ENCODE measurements at places on chromosomes 2 and 18.

DNA sequence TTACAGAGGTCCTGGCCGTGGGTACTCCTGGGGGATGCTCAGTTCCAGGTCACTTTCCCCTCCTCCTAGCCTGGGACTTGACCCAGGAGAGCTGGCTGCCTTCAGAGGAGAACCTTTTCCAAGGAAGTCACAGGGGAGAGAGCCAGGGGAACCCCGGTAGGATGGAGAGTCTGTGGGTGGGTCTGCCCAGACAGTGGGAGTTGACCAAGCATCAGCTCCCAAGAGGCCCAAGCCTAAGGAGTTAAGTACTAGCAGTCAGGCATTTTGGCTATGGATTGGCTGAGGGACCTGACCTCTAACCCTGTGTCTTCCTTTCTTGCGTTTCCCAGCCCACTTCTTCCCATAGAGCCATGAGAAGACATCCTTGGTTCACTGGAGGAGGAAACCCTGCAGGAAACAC, 48.8 kb upstream of the PLB1 start:
- DNase-seq = no peak

GRCh38 chr2:118738524-118739308, 108.7 kb downstream of the EN1 start:
- DNase-seq = no peak

- no peak for DNase-seq
These were observed 32.6 kb upstream of the GPR39 start for GRCh38 chr2:132383956-132384355.

DNA sequence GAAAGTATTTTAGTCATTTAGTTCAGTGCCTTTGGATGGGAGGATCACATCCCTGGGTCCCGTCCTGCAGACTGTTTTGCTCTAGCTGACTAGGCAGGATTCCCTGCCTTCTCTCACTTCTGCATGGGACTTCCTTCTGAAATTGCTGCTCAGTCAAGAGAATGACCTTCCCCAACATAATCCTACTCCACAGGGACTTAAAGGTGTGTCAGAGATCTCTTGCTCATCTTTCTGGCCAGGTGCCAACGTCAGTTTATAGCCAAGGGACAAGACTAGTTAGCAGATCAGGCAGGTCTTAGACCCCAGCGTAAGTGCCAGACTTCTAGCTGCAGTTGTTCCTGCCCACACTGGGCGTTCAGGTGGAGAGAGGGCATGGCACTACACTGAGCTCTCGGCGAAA, 9.5 kb upstream of the IL1B start:
- no peak for DNase-seq

- no peak for DNase-seq
These were observed 82.4 kb downstream of the TTC32 start for GRCh38 chr2:19819097-19820065.

DNA sequence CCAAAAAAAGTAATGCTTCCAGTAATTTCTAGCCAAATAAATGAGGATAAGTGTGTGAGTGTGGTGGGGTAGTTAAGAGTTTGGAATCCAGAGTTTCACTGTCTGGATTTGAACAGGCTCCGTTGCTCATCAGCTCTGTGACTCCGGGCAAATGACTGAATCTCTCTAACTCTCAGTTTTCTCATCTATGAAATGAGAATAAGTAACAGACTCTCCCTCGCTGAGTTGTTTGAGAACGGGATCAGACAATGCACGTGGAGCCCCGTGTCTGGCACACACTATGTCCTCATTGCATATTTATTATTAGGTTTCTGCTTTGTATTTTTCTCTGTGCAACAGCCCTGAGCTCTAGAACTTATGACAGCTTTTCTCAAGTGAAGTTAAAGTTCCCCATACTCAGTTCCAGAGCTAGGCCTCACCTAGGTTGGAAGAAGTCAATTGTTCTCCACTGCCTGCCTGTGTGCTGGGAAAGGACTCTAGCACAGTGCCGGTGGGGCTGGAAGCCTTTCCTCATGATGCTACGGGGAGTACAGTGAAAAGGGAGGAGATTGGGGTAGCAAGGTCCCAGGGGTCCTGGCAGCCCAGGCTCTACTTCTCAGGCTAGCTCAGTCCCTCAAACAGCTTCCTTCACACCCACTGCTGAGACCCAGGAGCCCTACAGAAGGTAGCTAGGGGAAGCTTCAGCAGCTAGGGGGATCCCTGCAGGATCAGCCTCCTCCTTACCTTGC, 1.7 kb upstream of the ICOS start:
- DNase-seq = no peak

DNA sequence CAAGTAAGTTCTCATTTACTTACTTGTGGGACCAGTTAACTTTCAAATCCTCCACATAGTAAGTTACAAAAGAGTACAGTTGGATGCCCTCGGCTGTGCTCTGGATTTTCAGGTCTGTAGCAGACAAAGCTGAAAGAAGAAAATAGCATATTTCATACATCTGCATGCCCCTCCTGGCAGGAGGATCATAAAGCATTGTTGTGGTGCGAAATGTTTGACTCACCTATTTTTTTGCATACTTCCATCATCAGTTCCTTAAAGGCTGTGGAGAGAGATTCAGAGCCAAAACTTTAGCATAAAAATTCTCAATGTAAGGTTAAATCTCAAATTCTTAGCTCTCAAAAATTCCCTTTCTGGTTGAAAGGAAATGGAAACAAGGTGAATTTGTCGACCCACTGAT, 70.8 kb upstream of the LPIN2 start:
- no peak for DNase-seq

DNA sequence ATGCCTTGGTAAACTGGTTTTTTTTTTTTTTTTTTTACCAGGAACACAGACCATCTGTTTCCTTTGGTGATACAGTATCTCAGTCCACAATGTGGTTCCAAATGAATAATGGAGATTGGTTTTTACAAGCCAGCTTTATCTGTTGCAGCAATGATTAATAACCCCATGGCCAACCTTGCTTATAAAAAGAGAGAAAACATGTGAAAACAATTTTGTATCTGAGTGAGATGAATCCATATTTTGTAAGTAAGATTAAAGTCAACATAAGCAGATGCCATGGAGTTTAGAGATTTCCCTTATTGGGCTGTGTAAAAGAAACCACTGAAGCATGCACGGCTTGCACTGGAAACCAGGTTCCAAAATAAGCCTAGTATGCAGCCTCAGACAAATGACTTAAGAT, 108.6 kb upstream of the CNTNAP5 start:
- no peak for DNase-seq

DNA sequence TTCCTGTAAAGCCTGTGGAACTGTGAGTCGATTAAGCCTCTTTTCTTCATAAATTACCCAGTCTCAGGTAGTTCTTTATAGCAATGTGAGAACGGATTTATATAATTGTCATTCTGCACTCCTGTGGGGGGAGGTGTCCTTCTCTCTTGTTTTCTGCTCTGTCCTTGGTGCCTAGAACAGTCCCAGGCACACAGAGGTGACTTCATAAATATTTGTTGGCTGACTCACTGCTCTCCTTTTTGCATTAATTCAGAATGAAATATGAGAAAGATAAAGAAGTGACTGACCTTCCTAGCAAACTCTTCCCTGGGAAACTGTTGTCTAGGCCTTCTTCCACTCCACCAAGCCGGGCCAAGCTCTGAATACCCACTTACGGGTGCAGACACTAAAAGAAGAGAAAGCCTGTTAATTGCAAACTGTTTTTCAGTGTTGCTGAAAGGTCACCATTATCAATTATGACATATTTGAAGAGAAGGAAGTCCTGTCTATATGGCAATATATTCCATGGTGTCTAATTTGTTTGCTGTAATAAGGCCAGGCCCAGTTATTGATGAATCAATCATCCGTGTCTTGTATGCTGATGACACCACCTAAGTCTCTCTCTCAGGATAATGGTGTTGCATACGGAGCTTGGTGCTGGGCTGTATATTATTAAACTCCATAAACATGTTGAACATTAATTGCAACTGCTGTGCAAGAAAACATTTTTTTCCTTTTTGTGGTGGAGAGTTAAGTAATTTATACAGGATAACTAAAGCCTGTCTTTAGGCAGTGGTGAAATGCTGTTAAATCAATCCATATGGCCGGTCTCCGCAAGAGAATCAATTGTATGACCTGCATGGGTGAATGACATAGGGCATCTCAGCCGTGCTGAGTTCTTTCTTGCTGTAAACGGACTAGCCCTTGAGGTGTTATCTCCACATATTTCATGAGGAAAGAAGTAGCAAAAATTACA, 567.5 kb downstream of the SLC4A3 start:
- no peak for DNase-seq

DNA sequence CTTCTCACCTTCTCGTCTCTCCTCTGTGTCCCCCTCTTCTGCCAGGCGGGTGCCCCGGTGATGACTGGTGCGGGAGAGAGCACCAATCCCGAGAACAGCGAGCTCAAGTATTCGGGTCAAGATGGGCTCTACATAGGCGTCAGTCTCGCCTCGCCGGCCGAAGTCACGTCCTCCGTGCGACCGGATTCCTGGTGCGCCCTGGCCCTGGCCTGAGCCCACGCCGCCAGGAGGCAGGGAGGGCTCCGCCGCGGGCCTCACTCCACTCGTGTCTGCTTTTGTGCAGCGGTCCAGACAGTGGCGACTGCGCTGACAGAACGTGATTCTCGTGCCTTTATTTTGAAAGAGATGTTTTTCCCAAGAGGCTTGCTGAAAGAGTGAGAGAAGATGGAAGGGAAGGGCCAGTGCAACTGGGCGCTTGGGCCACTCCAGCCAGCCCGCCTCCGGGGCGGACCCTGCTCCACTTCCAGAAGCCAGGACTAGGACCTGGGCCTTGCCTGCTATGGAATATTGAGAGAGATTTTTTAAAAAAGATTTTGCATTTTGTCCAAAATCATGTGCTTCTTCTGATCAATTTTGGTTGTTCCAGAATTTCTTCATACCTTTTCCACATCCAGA, 31.3 kb downstream of the GATA6 start:
- peak; percentile 78 for DNase-seq

GRCh38 chr2:1516798-1517060, 103.5 kb downstream of the TPO start:
- DNase-seq = peak; percentile 67

GRCh38 chr2:143150287-143150686, 21.1 kb downstream of the ARHGAP15 start:
- no peak for DNase-seq

GRCh38 chr2:72142570-72143440, 4.9 kb downstream of the CYP26B1 start:
- peak; percentile 79 for DNase-seq

GRCh38 chr2:238507836-238508235, 81.1 kb downstream of the ASB1 start:
- DNase-seq = peak; percentile 49

DNA sequence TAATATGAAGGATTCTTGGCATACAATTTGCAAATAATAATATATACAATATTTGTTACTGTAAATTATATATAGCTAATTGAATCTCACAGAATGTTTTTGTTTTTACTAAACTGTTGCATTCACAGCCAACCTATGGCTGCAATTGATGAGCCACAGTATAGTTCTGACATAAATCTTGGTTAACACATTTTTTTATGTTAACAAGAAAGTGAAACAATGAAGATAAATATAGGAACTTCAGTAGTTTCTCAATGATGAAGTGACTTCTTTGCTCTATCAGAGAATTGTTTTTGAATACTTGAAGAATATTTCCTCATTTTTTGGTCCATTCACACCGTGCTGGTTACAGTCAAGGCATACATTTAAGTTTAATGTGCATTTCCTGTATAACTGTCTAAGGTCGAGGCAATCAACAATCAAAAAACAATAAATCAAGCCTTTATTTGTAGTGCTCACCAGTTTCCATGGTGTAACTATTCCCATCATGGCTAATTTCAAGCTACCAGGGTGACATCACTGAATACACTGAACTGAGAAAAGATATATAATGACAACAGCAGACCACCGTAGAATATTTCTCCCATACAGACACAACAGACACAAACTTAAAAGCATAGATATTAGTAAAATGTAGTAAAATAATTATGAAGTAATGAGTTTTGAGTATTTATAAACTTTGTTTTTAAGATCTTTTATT, 12.9 kb upstream of the ETAA1 start:
- no peak for DNase-seq

DNA sequence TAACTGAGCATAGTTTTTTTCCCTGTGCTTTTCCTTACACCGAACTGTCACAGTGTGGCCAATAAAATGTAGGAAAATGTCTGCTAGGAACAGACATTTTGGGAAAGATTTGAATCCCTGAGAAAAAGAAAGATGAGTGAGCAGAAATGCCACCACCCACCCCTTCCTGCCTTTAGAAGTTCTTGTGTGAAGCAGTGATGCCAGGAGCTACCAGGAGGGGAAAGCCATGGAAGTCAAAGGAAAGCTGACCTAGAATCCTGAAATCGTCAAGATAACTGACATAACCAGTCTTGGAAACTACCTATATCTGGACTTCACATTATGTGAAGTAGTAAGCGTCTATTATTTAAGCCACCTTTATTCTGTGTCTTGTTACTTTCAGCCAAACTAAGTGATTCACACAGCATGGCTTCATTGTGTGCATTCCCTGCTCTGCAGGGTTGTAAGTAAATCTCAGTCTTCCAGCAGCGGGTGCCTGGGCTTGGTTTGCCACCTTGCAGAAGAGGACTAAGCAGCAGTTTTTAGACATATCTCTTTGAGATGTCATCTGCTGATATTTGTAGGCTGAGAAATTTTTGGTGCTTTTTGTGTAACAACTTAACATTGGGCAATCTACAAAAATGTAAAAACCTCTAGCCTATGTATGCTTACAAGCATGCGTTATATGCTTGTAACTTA, 11.2 kb upstream of the SPRED2 start:
- DNase-seq = no peak

DNA sequence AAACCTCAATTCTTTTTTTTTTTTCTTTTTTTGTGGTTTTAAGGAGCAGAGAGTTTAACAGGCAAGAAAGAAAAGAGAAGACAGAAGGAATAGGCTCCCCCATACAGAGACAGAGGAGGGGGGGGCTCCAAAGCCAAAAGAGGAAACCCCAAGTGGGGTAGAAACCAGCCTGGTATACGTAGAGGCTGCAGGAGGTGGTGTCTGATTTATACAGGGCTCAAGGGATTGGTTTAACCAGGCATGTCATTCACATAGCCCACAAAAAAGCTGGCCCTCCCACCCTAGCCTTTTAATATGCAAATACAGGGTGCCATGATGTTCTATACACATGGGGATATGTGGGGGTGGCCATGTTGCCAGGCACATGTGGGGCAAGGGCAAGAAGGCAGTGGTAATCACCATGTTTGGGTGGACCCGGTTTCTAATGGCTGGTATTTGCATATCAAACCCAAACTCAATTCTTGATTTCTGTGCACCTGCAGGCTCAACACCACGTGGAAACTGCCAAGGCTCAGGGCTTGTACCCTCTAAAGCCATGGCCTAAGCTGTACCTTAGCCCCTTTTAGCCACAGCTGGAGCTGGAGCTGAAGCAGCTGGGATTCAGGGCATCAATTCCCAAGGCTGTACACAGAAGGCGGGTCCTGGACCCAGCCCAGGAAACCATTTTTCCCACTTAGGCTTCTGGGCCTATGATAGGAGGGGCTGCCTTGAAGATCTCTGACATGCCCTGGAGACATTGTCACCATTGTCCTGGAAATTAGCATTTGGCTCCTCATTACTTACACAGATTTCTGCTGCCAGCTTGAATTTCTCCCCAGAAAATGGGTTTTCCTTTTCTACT, 170.3 kb downstream of the MAIP1 start:
- DNase-seq = no peak

GRCh38 chr18:28729321-28729720, 552.4 kb upstream of the CDH2 start:
- DNase-seq = no peak

- no peak for DNase-seq
These were observed 26.5 kb downstream of the SLC1A4 start for GRCh38 chr2:65015731-65016130.
